A172 (cell line): ENCODE measurements at places on chromosomes 2 and 18. TPM values are rescaled to one million over a fixed set of nuclear protein-coding genes. Genes with fewer than 3 reads are reported as not detected.

The LYPD6B gene
- total RNA-seq = 0.38 TPM in 1 of 2 replicates, not detected in the other

The PEX13 gene
- total RNA-seq = 61.3 and 82.4 TPM in 2 replicates

GRCh38 chr2:568639-569235 is 108.5 kb downstream of the TMEM18 start:
- no peak for DNase-seq

DNA sequence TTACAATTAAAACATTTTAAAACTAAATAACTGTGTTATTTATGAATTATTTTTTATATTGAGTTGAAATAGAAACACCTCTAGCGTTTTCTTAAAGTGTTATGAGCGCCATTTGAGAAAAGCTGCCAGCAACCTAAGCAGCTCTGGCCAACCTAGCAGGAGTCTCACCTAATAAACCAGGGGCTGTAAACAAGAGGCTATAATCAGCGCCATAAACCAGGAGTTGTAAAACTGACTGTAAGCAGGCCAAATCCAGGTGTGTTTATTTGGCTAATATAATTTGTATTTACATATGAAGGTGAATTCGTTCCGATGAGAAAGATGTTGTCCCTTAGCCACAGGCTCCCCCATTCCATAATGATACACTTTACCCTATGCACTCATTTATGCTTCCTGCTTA is 34.7 kb downstream of the LRRTM1 start:
- DNase-seq = no peak

The AQP12B gene
- not detected in 2 replicates for total RNA-seq

The CD226 gene
- total RNA-seq = 0.17 and 0.29 TPM in 2 replicates

The EFEMP1 gene
- 9.8 and 12.3 TPM in 2 replicates for total RNA-seq

The MBOAT2 gene
- 44.0 and 78.1 TPM in 2 replicates for total RNA-seq

The MAP3K20 gene
- 43.2 and 51.4 TPM in 2 replicates for total RNA-seq

The PTPRN gene
- 19.3 and 31.5 TPM in 2 replicates for total RNA-seq

The UNC80 gene
- total RNA-seq = 0.02 TPM in 1 of 2 replicates, not detected in the other

The KRTCAP3 gene
- total RNA-seq = not detected in 2 replicates

DNA sequence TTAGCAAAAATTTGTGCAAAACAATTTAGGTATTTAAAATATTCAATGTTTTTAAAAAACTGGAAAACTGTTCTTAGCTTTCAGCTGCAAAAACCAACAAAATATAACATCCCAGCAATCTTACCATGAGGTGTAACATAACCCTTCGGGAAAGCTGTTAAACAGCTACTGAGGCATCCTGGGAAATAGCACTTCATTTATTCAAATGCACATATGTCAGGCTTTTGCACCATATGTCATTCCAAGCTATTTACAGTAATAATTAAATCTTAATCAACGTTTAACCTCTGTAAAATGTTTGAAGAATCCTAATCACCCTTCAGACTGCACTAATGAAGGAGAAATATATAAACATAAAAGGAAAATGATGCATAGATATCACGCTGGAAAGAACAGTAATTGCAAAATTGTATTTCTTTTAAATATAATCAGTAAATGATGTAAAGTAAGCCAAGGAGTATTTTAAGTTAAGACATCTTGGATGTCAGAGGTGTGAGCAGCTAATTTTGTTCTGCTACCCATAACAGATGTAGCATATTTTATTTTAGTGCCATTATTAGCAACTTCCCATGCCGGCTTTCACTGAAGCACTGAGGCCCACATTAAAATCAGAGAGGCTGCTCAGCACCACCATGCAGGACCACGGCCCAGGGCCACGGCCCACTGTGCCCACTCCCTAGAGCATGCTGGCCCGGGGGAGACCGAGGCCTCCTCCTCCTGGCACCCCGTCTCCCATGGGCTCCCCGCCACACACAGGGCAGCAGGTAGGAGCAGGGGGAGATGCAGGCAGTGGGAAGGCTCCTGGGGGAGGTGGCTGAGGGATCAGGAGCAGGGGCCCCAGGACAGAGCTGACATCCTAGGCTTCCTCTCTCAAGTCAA is 30.9 kb downstream of the EMX1 start:
- no peak for DNase-seq
